Transverse colon (tissue), 4 donors: ENCODE measurements at places on chromosomes 7 and 10.

- no peak overlapping the region for H3K27ac ChIP-seq
- H3K4me3 ChIP-seq = no peak overlapping the region
- no peak for DNase-seq
These were observed 145.7 kb upstream of the AHR start for GRCh38 chr7:17152721-17153120.

- H3K27ac ChIP-seq = peak overlapping the region; percentile 50
- H3K36me3 ChIP-seq = no peaks in the 10 kb centered on the region
- no peaks in the 10 kb centered on the region for H3K27me3 ChIP-seq
- H3K4me3 ChIP-seq = no peak overlapping the region
- peak; percentile 70 for DNase-seq
- peaks cover 57% of the 10 kb centered on the region for H3K4me1 ChIP-seq
These were observed 17.7 kb downstream of the ADAM8 start for GRCh38 chr10:133258818-133259601.

GRCh38 chr7:1545417-1546246 is 10.4 kb downstream of the TMEM184A start:
- no peak overlapping the region for H3K27ac ChIP-seq
- DNase-seq = no peak
- no peaks in the 10 kb centered on the region for H3K27me3 ChIP-seq
- H3K4me1 ChIP-seq = no peaks in the 10 kb centered on the region
- no peaks in the 10 kb centered on the region for H3K36me3 ChIP-seq

DNA sequence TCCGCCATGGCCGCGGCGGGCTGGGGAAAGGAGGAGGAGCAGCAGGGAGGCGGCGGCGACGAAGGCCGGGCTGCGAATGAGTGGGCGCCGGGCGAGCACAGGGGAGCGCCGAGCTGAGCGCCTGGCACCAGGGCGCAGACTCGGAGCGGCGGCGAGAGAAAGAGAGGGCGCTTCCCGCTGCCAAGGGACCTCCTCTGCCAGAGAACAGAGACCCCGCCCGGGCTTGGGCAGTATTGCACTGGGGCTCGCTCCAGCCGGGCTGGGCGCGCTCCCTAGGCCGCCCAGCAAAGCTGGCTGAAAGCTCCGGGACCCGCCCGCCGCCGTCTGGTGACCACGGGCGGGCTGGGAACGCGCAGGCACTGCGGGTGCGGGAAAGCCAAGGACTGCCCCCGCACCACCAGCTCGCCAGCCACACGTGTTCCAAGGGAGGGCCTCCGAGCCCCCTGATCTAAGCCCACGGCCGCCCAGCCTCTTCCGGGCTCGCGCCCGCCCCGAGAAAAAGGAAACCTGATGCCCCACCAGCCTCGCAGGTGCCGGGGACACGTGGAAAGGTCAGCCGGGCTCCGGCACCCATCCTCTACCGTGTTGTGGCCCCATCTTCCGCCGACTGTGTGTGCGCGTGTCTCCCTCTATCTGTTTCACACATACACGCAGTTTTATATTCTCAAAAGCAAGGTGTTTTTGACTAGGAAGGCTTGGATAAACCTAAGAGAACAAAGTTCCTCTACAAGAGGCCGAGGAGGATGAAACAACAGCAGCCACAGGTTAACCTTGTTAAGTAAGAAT is at the start of gene CCDC6:
TSS of gene CCDC6 (minus strand) at position 140 of the 786 bp plus-strand sequence. CDS start at position 8, 132 bp downstream.
- DNase-seq = peak; percentile 96
- H3K27ac ChIP-seq = peak within 1 kb of the TSS; percentile 95
- no peaks in the 10 kb centered on the region for H3K36me3 ChIP-seq
- peak within 1 kb of the TSS; percentile 90 for H3K4me3 ChIP-seq
- H3K27me3 ChIP-seq = no peaks in the 10 kb centered on the region

DNA sequence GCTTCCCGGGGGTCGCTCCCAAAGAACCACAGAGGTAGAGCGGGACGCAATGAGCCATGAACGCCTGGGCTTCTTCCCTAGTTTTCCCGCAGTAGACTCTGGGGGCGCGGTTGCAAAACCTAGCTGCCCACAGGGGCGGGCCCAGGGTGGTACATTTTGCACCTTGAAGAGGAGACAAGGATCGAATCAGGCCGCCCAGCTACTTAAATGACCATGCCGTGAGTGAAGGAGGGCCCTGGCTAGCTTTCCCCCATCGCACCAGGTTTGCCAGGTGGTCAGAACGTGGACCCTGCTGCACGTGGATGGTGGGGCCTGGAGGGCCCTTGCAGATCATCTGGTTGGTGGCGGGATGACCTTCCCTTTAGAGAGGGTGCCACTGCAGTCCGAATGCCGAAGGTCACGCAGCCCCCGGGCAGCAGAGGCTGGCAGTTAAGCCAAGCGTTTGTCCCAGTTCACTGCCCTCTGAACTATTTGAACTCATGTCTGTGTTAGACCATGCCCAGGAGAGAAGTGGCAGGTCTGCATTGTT is 604 bp upstream of the SHTN1 start:
- peak overlapping the region; percentile 88 for H3K27ac ChIP-seq
- peaks cover 13% of the 10 kb centered on the region for H3K4me1 ChIP-seq
- peaks cover 6% of the 10 kb centered on the region for H3K27me3 ChIP-seq
- DNase-seq = peak; percentile 9
- H3K4me3 ChIP-seq = peak overlapping the region; percentile 73

DNA sequence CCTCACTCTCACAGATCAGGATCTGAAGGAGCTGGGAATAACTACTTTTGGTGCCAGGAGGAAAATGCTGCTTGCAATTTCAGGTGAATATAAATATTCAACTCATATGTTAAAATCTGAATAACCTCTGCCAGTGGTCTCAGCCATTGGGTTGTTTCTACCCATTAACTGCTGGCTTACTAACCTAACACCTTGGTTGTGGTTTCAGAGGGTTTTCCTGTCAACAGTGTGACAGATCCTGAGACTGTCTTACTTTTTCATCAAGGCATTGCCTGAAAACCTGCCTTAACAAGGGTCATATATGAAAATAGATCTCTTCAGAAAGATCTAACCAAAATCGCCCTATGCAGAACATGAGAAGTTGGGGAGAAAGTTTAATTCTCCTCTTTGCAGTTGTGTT is 307.7 kb downstream of the BICC1 start:
- H3K4me1 ChIP-seq = no peaks in the 10 kb centered on the region
- H3K4me3 ChIP-seq = no peak overlapping the region
- DNase-seq = no peak
- no peak overlapping the region for H3K27ac ChIP-seq

DNA sequence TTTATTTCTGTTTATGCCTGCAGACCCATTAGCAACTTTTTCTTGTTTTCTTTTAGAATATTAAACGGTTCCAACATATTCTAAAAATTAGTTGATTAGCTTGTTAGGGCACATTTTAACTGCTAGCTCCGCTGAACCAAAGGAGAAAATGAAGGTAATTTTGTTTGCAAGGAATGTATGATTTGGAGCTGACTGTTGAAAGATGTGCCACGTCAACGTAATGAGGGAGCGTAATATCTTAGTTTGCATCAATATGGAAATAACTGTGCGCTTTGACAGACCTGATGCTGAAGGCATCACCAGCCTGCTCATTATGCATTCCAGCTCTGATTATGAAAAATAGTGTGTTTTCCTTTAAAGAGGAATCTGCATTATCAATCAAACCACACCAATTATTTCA is 102.0 kb upstream of the CTBP2 start:
- no peaks in the 10 kb centered on the region for H3K4me1 ChIP-seq
- H3K36me3 ChIP-seq = no peaks in the 10 kb centered on the region
- DNase-seq = no peak
- H3K27me3 ChIP-seq = no peaks in the 10 kb centered on the region
- H3K4me3 ChIP-seq = no peak overlapping the region

GRCh38 chr7:84666651-84667050 is 472.1 kb upstream of the SEMA3A start:
- H3K36me3 ChIP-seq = no peaks in the 10 kb centered on the region
- H3K27me3 ChIP-seq = no peaks in the 10 kb centered on the region
- H3K4me1 ChIP-seq = no peaks in the 10 kb centered on the region
- H3K4me3 ChIP-seq = no peak overlapping the region

- no peak for DNase-seq
- no peak overlapping the region for H3K4me3 ChIP-seq
- H3K36me3 ChIP-seq = no peaks in the 10 kb centered on the region
- H3K4me1 ChIP-seq = no peaks in the 10 kb centered on the region
- H3K27me3 ChIP-seq = no peaks in the 10 kb centered on the region
These were observed 176.3 kb downstream of the GRID1 start for GRCh38 chr10:86190291-86190690.

DNA sequence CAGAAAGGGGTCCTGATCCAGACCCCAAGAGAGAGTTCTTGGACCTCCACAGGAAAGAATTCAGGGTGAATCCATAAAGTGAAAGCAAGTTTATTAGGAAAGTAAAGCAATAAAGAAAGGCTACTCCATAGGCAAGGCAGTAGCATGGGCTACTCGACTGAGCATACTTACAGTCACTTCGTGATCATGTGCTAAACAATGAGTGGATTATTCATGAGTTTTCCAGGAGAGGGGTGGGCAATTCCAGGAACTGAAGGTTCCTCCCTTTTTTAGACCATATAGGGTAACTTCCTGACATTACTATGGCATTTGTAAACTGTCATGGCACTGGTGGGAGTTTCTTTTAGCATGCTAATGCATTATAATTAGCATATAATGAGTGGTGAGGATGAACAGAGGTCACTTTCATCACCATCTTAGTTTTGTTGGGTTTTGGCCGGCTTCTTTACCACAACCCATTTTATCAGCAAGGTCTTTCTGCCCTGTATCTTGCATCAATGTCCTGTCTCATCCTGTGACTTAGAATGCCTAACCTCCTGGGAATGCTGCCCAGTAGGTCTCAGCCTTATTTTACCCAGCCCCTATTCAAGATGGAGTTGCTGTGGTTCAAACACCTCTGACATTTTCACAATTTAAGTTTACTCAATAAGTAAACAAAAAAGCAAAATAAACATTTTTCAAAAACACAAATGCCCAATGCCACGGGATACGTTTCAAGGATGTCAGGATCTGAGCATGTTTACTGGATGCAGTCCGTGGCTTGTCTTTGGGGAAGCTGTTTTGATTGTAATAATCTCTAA is 37.0 kb downstream of the ALOX5 start:
- no peaks in the 10 kb centered on the region for H3K36me3 ChIP-seq
- no peaks in the 10 kb centered on the region for H3K27me3 ChIP-seq
- no peak overlapping the region for H3K27ac ChIP-seq
- H3K4me1 ChIP-seq = no peaks in the 10 kb centered on the region

GRCh38 chr7:108245523-108246226 is 115.5 kb upstream of the LAMB4 start:
- H3K36me3 ChIP-seq = no peaks in the 10 kb centered on the region
- no peak for DNase-seq
- H3K27me3 ChIP-seq = no peaks in the 10 kb centered on the region
- no peak overlapping the region for H3K4me3 ChIP-seq

DNA sequence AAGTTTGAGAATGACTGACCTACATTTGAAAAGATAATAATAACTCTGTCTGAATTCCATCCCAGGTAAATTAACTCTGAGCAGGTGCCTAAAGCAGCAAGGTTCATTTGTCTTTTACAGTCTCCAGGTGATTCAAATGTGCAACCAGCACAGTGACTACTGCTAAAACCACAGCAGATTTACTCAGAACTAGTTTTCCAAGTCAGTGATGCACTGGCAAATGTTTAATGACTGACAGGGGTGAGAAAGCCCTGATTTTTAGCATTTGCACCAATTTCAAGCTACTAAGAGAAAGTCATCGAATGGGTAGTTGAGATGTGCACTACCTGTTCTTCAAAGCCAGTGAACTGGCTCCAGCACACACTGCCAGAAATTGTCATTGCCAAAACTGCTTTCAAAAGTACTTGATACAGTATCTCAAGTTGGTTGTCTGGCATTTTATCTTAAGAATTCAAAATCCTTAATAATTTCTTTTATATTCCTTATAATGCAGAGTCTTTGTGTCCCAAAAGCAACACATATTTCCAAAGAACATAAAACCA is 60.3 kb downstream of the ATOH7 start:
- no peaks in the 10 kb centered on the region for H3K4me1 ChIP-seq
- no peaks in the 10 kb centered on the region for H3K27me3 ChIP-seq
- DNase-seq = no peak
- no peaks in the 10 kb centered on the region for H3K36me3 ChIP-seq
- no peak overlapping the region for H3K27ac ChIP-seq

GRCh38 chr7:80087051-80087770 is 47.4 kb upstream of the GNAI1 start:
- no peak for DNase-seq
- peak overlapping the region; percentile 34 for H3K27ac ChIP-seq
- no peak overlapping the region for H3K4me3 ChIP-seq
- H3K27me3 ChIP-seq = no peaks in the 10 kb centered on the region
- no peaks in the 10 kb centered on the region for H3K36me3 ChIP-seq

DNA sequence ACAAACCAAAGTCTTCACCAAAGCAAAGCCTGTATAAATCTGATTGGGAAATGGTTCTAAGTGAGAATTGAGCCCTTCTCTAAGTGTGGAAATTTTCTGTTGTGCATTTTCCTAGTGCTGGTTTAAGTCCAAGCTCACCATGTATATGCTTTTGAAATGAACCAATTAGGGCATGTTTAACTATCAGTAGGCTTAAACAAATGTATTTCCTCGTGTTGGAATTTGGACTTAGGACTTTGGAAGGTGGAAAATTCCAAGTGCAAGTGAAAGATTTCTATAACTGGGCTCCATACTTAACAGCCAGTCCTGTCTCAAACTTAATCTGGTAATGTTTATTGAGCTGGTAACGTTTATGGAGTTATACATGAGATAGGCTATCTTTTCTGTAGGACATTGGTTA is 28.5 kb downstream of the CCNY start:
- H3K27ac ChIP-seq = peak overlapping the region; percentile 40
- peaks cover 54% of the 10 kb centered on the region for H3K4me1 ChIP-seq
- no peaks in the 10 kb centered on the region for H3K27me3 ChIP-seq
- no peak for DNase-seq

GRCh38 chr10:4691776-4692175 is 134.2 kb upstream of the AKR1E2 start:
- no peaks in the 10 kb centered on the region for H3K36me3 ChIP-seq
- no peaks in the 10 kb centered on the region for H3K27me3 ChIP-seq
- no peak overlapping the region for H3K4me3 ChIP-seq
- H3K4me1 ChIP-seq = no peaks in the 10 kb centered on the region
- H3K27ac ChIP-seq = no peak overlapping the region
- DNase-seq = no peak

DNA sequence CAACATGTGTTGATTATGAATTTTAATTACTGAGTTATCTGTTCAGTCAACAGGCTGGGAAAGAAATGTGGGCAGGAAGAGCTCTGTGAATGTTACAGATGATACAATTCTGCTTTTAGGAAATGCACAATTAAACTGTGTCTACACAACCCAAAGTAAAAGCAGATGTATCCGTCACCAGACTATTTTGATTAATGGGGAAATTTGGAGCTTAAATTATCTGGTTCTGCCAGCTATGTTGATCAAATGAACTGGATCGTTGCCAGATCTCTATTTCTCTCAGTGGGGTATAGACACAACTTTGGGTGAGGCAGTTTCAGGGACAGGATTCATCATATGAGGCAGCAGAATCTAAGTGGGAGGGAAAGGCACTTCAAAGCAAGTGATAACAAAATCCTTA is 136.5 kb downstream of the NEUROD6 start:
- no peaks in the 10 kb centered on the region for H3K27me3 ChIP-seq
- no peaks in the 10 kb centered on the region for H3K36me3 ChIP-seq
- no peak overlapping the region for H3K4me3 ChIP-seq
- H3K4me1 ChIP-seq = no peaks in the 10 kb centered on the region
- DNase-seq = no peak

- H3K4me3 ChIP-seq = no peak overlapping the region
- H3K27ac ChIP-seq = no peak overlapping the region
- no peaks in the 10 kb centered on the region for H3K36me3 ChIP-seq
These were observed 248.1 kb downstream of the AHR start for GRCh38 chr7:17546592-17546991.
